ENCODE measurements at places on chromosomes 7 and 10.

- no peak for DNase-seq
Observed at GRCh38 chr10:88555190-88555908, 27.8 kb downstream of the RNLS start.

- DNase-seq = peak; percentile 77
Observed at GRCh38 chr10:14327527-14327926, 3.2 kb downstream of the FRMD4A start.

- DNase-seq = no peak
Observed at GRCh38 chr10:91137822-91138221, 82.6 kb upstream of the PCGF5 start.

GRCh38 chr10:14608381-14609001 lies 166.2 kb downstream of the FAM107B start:
- no peak for DNase-seq

- no peak for DNase-seq
Observed at GRCh38 chr10:80372675-80373074, 16.1 kb downstream of the DYDC2 start.

DNA sequence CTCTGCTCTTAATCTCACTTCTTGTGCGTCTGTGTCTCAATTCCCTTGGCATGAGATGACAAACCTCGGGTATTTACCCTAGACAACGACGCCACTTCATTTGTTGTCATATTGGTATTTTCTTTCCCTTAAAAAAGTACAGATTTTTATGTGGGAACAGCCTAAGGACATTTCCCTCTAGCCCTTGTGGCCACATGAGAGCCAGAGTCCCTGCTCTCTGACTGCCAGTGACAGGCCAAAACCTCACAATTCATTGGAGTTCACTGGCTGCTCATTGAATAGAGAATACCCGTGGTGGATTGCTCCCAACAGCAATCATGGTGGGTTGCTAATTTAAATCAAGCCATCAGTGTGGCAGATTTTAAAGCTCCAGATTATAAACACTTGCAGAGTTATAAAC lies 191.3 kb upstream of the FAM3C start:
- no peak for DNase-seq

All from M059J (cell line).